ENCODE measurements at places on chromosomes 3 and 15.

DNA sequence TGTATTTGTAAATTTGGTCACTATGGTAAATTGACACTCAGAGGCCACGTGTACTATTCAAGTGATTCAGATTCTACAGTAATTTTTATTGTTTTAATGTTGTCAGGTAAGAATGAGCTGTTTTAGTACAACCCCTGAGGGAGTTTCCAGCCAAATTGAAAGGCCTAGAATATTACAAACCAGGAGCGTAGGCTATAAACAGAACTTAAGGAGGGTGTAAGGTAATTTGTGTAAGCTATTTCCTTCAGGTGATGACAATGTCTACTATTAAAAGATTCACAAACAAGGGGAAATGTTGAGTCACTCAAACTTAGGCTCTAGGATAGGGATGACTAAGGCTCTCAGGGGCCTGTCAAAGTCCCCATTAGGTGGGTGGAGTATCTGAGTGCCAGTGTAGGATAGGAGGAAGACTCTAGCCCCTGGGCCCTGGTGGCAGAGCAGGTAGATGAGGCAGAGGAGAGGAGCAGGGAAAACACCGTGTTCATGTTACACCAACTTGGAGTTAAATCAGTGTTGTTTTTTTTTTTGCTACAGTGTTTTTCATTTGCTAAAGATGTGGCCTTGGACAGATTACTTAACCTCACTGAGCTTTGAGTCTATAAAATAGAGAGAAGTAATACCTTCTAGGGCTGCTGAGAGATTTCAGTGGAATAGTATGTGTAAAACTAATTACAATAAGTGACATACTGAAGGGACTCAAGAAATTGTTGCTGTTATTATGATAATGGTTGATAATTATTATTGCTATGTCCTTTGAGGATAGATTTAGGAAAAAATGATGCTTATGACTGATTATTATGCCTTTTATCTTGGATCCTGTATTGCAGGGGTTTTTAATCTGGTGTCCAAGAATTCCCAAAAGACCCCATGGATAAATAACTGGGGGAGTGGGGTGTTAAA, 10.3 kb downstream of the TM4SF1 start:
- no peak for DNase-seq

- DNase-seq = no peak
These were observed 11.4 kb downstream of the SPRED1 start for GRCh38 chr15:38263996-38264395.

DNA sequence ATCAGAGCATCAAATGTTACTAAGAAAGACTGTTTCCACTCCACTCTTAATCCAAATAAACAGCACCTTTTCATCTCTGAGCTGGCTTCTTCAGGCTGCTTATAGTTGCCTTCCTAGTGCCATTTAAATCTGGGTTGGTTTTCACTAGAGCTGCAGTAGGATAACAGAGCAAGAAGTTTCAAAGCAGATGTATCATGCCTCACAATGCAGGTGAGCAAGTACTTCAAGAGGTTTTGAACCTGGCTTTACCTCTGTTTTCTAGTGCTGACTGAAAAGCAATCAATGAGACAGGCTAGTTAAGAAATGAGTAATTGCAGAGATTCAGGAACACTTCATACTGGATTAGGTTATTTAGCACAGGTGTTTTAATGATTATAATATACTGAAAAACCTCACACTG, 147.7 kb upstream of the SATB1 start:
- DNase-seq = no peak

DNA sequence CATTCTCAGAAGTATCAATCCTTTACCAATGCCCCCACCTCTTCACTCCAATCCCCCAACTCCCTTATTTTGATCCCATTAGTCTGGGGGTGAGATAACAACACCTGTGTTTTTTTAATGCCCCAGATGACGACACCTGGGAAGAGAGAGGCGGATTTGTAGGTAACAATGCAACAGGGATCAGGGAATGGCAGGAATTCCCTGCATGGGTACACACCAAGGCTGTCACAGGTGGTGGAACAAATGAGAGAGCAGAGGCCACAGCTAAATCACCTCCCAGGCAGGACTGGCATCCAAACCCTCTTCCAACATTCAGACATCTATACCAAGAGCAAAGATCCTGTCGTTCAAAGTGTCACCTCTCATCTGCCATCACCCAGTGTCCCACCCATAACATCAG, 319.2 kb upstream of the TRIM42 start:
- no peak for DNase-seq

GRCh38 chr3:167091226-167091625, 288.9 kb downstream of the ZBBX start:
- DNase-seq = no peak

- no peak for DNase-seq
These were observed 45.0 kb upstream of the PRICKLE2 start for GRCh38 chr3:64270142-64270865.

GRCh38 chr3:186511702-186512101, 32.5 kb downstream of the CRYGS start:
- no peak for DNase-seq

- no peak for DNase-seq
These were observed 18.3 kb upstream of the SEMA3F start for GRCh38 chr3:50136714-50137405.

DNA sequence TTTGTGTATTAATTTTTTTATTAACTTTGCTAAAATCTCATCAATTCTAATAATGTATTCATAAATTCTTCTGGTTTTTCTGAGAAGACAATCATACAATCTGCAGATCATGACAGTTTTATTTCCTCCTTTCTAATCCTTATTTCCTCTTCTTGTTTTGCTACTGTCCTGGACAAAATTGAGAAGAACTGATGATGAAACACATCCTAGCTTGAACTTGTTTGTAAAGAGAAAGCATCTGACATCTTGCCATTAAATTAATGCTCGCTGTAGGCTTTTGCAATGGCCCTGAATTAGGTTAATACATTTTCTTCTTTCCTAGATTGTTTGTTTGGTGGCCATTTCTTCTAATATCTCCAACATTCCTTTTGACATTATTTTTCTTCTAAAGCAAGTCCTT, 110.9 kb upstream of the TPM1 start:
- no peak for DNase-seq

GRCh38 chr15:93359425-93360131, 270.6 kb upstream of the RGMA start:
- no peak for DNase-seq

GRCh38 chr15:77148191-77148590, 77.3 kb upstream of the TSPAN3 start:
- no peak for DNase-seq

GRCh38 chr3:17678116-17678741, 64.2 kb downstream of the TBC1D5 start:
- DNase-seq = no peak

- DNase-seq = no peak
These were observed 98.3 kb downstream of the GBE1 start for GRCh38 chr3:81663114-81663513.

GRCh38 chr3:165440380-165440779, 244.2 kb upstream of the SLITRK3 start:
- DNase-seq = no peak

GRCh38 chr3:129474984-129475804, 35.2 kb downstream of the IFT122 start:
- DNase-seq = no peak

- DNase-seq = no peak
These were observed 39.4 kb upstream of the TBL1XR1 start for GRCh38 chr3:177236704-177237103.

- no peak for DNase-seq
These were observed 266.0 kb downstream of the VPS13C start for GRCh38 chr15:61794276-61794675.

DNA sequence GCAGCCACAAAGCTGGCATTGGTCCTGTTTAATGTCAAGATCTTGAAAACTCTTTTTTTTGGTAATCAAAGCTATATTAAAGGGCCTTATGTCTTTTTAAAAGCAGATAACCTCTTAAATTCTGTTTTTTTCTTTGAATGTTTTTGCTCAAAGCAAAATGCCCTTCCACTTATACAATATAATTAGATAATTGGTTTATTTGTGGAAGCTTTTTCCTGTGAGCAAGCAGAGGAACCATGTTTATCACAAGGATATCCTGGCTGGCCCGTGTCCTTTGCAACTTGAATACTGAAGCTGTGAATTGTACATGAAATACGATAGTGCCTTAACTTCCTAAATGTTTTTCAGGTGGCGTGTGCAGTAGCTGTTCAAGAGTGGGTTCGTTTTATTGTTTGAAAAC, 2.6 kb downstream of the ST3GAL6 start:
- no peak for DNase-seq

DNA sequence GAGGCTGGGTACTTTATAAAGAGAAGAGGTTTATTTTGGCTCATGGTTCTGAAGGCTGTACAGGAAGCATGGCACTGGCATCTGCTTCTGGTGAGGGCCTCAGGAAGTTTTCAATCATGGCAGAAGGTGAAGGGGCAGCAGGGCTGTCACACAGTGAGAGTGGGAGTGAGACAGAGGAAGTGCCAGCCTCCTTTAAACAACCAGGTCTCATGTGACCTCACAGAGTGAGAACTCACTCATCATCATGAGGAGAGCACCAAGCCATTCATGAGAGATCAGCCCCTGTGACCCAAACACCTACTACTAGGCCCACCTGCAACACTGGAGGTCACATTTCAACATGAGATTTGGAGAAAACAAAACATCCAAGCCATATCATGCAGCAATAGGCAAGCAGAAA, 9.3 kb upstream of the RFTN1 start:
- DNase-seq = no peak

DNA sequence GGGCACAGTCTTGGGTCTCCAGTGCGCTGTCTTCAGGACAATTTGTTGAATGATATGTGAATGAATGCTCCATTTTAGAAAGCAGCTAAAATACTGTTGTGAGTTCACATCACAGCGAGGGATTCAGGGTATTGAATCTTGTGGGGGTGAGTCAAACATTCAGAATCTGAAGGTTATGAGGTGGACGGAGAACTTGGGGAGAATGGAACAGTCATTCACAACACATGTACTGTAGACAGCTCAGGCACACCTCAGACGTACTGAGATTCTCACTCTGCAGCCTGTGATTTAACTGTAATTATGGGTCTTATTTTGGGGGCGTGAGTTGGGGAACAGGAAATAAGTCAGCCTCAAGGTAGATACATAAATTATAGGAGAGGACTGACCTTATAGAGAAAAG, 13.9 kb downstream of the CRYBG3 start:
- DNase-seq = no peak

DNA sequence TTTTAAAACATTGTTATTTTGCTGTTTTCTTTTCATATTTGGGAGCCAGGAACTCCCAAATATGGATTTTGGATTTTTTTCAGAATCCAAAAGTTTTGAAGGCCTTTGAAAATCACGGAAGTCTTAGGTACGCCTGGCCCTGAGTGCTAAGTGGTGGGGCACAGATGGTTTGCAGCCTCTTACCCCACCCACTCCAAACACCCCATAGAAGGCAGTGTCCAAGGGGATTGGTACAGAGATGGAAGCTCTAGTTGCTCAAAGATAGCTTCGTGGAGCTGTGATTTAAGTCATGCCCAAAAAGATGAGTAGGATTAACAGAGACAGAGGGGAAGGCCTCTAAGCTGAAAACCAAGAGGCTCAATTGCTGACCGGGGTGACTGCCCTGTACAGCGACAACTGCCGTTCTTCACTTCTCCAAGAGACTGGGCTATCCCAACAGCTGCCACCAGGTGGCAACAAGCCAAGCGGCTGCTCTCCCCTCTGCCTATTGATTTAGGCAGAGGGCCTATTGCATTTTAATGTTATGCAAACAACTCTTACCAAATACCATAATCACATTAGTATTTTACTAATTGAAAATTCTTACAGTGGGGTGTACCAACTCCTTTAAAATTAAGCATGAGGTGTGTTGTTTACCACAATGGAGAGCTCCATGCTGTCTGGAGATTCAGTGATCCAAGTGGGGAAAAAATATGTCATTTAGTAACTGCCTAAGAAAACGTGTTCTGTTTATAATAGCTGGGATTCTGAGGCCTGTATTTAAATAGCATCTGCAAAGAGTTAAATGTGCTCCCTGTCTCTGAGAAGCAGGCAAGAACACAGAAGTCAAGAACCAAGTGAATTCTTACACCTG, 64.0 kb upstream of the C15orf61 start:
- peak; percentile 60 for DNase-seq

GRCh38 chr3:188168186-188168585, 14.2 kb downstream of the LPP start:
- DNase-seq = no peak

DNA sequence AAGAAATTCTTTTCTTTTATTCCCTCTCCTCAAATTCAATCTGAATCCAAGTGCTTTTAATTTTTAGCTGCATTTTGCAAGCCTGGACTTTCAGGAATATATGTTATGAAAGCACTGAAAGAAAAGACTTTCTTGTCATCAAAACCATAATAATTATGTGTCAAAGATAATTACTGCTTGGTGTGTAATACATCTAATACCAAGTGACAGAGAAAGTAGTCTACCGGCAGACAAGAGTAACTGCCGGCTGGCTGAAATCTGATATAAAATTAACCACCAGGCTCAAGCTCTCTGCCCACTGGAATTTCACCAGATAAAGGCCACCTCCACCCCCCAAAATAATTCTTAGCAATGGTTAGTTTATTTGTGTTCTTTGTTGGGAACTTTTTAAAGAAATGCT, 220.9 kb upstream of the CDIN1 start:
- DNase-seq = no peak

GRCh38 chr3:51637144-51637940, 33.7 kb upstream of the TEX264 start:
- no peak for DNase-seq

GRCh38 chr3:10010421-10010877, 15.8 kb upstream of the FANCD2 start:
- DNase-seq = no peak

DNA sequence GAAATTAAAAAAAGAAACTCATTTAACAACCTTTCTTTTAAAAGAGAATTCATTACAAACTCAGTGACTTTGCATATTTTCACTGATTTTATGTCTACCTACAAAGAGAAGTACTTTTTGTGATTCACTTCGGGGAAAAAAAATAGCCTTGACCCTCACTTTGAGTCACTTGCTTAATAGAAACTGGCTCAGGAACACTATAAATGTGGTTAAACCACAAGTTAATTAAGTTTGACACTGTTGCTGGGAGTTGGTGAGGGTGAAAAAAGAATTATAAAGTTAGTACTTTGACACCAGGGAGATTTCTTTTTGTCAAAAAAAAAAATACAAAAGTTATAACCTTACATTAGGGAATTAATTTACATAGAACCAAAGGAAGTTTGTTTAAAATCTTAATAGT, 810.9 kb downstream of the NR2F2 start:
- DNase-seq = no peak

DNA sequence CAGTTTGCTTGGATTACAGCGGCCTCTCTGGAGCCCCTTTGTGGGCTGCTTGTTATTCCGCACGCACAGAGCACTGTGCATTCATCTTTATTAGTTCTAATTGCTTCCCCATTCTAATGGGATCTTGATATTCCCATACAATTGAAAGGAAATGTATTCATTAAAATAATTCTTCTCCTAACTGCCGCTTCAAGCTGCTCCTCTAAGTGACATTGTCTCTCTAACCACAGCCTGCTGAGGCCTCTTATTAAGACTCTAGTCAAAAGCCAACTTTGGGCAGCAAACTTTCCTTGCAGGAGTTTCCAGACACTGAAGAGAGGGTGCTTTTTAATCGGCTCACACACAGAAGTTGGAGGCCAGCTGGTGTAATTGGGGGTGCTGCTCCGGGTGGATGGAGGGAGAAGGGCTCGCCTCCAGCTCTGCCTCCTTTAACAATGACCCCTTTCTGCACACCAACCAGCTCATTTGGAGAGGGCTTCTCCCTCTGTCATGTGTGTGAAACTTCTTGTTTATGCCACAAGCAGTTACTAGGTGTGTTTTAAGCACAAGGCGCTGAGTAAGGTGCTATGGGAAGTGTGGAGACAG, 5.6 kb upstream of the MAGEF1 start:
- peak; percentile 23 for DNase-seq
